ENCODE measurements at places on chromosomes 16 and 17. TPM values are rescaled to one million over a fixed set of nuclear protein-coding genes. Genes with fewer than 3 reads are reported as not detected.

Gene TMEM235
- total RNA-seq = not detected

Gene CRYM
- total RNA-seq = not detected

Gene TP53TG3F
- not detected for total RNA-seq

Gene TNFRSF13B
- total RNA-seq = 0.60 TPM

Gene MSI2
- 113 TPM for total RNA-seq
